CD4-positive, alpha-beta T cell treated with Interleukin-10 for 1 hour (primary cell): ENCODE measurements at places on chromosomes 12 and 14.
A peak's percentile ranks its signal among the peaks of the same experiment; 100 is the strongest.

DNA sequence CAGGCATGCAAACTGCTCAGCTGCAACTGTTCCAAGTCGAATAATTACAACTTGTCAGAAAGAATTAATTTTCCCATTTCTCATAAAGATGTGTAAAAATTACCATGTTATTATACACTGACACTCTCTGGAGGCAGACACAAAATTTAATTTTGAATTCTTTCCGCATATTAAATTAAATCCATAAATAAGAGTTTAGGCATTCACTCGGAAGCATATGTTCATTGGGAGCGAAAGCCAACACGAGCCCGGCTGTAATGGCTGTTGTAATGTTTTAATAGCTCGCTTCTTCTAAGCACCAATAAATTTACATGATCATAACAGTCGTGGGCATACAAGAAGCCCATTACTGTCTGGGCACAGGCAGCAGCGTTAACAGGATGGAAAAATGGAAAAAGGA lies 189.6 kb upstream of the SOX5 start:
- DNase-seq, result no peak

- no peak for DNase-seq
These were observed 138.5 kb downstream of the KICS2 start for GRCh38 chr12:64083285-64084210.

DNA sequence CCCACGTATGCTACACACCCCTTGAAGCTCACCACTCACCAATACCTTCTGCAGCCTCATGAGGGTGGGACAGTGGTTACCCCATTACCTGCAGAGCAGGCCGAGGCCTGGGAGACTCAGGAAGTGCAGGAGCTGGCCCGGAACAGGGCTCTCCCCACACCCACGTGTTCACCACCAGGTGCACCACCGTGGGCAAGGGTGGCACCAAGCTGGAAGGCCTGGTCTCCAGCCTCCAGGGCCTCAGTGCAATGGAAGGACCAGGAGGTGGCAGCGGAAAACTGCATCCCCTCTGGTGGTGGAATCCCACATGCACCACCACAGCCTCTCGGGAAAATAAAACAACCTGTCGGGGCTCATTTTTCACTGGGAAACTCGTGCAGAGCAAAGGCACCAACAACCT lies 36.4 kb downstream of the ITPK1 start:
- DNase-seq, result no peak

- no peak for DNase-seq
These were observed 126.3 kb downstream of the ATXN7L3B start for GRCh38 chr12:74663958-74664357.

DNA sequence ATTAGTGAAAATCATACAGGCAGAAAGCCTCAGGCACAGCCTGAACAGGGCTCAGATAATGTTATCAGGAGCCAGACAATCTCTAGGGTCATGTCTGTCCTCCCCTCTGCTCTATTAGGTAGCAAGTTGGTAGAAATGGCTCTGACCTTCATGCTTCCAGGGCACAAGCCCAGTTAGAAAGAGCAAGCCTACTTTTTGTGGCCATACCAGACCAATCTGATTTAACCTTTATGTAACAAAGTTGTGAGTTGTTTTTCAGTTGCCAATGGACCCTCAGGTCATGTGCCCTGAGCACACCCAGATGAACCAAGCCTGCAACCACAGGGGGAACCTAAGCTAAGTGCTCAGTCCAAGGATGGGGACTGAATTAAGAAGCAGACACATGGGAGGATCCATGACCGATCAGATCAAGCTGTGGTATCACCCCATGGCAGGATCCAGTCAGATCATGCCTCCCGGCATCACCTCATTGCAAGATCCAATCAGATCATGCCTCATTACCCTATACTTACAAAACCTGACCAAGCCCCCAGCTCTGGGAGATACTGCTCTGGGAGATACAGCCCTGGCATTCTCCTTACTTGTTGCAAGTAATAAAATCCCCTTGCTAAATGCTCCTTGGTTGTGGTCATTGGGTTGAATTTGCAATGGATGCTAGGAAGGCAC lies 18.8 kb upstream of the HIGD1C start:
- no peak for DNase-seq

DNA sequence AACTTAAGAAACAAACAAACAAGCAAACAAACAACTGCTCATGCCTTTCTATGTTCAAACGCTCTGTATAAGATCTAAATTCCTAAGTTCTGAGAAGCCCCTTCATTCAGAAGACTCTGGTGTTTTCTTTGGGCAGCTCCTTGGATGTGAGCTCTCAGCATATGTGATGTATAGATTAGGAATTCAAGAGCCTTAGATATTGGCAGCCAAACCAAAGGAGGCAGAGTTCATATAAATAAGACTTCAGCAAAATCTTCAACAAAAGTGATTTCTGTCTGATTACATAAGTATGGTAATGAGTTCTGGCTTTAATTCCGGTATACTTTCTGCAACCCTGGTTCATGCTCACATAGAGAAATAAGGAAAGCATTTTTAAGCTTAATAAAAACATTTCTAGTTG lies 145.6 kb downstream of the DYRK2 start:
- no peak for DNase-seq

DNA sequence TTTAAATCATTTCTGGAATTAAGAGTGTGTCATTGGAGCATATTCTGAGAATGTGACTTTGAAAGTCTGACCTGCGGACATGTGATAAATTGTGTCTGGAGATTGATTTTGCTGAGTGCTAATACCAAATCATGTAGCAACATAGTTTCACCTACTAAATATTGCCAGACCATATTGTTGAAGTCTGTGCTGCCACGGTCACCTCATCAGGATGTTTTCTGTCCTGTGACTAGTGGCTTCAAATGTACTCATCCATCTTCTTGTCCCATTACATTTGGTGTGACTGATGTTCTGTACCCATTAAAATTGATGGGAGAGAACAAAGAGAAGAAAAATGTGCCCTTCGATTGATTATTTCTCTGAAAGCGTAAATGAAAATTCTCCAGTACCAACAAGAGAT lies 265.3 kb downstream of the PDZRN4 start:
- no peak for DNase-seq

DNA sequence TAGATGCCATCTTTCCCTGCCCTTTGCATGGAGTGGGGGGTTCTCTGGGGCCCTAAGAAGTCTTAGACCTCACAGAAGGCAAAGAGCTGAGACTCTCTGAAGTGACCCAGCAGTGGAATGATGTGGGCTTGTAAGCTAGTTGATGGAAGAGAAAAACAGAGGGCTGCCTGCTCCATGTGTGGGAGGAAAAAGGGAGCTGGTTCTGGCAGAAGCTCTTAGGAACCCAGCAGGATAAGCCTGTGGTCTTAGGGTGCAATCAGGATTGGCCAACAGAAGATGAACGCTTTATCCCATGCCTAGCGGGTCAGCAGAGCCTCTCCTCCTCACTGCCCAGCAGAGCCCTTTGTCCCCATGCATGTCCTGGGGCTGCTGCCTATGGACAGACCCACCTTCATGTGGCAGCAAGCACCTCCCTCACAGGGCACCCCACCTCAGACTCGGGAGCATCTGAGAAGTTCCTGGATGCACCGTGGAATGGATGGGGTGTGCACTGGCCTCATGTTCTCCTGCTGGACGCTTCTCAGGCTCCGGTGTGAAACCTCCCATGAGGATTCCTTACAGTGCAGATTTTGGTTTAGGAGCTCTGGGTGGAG lies 152.7 kb downstream of the ADGRD1 start:
- no peak for DNase-seq

DNA sequence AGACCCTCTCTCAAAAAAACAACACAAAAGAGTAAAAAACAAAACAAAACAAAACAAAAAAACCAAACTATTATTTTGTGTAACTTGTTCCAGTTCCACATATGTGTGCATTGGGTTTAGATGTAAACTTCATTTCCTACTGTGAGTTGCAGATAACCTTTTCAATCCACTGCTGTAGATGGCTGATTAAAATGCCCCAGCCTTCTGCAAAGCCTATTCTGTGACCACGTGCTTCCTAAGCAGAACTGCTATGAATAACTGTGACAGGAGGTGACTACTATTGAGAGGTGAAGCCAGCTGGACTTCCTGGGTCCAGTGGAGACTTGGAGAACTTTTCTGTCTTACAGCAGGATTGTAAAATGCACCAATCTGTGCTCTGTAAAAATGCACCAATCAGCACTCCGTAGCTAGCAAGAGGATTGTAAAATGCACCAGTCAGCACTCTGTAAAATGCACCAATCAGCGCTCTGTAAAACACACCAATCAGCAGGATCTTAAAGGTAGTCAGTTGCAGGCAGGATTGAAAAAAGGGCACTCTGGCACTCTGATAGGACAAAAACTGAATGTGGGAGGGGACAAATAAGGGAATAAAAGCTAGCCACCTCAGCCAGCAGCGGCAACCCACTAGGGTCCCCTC lies 10.3 kb upstream of the ELK3 start:
- no peak for DNase-seq

- no peak for DNase-seq
These were observed 92.0 kb downstream of the IRF2BPL start for GRCh38 chr14:76936483-76936882.

- DNase-seq, result no peak
These were observed 25.7 kb downstream of the PYM1 start for GRCh38 chr12:55901881-55902490.

- DNase-seq, result no peak
These were observed 13.3 kb downstream of the YBX3 start for GRCh38 chr12:10709808-10710207.

GRCh38 chr12:2876431-2877046 lies 435 bp downstream of the FOXM1 start:
- peak; percentile 7 for DNase-seq

DNA sequence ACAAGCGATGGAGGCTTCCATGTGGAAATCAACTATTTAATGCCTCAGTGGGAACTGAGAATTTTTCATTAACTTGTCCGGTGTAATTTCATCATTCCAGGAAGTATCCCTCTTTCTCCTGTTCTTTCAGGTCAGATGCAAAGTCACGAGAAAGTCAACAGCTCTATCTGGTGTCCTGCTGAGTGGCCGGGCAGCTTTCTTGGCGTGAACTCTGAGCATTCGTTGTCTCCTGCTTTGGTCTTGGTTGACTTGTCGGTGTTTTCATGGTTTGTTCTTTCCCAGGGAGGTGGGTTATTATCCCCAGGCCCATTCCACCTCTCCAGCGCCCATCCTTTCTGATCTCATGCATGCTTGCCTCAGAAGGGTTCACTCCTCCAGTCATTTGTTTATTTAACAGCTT lies 149.1 kb downstream of the GLT1D1 start:
- DNase-seq, result no peak

GRCh38 chr12:3206536-3207072 lies 129.4 kb downstream of the TSPAN9 start:
- no peak for DNase-seq

GRCh38 chr12:107167756-107168155 lies 74.4 kb upstream of the CRY1 start:
- no peak for DNase-seq

DNA sequence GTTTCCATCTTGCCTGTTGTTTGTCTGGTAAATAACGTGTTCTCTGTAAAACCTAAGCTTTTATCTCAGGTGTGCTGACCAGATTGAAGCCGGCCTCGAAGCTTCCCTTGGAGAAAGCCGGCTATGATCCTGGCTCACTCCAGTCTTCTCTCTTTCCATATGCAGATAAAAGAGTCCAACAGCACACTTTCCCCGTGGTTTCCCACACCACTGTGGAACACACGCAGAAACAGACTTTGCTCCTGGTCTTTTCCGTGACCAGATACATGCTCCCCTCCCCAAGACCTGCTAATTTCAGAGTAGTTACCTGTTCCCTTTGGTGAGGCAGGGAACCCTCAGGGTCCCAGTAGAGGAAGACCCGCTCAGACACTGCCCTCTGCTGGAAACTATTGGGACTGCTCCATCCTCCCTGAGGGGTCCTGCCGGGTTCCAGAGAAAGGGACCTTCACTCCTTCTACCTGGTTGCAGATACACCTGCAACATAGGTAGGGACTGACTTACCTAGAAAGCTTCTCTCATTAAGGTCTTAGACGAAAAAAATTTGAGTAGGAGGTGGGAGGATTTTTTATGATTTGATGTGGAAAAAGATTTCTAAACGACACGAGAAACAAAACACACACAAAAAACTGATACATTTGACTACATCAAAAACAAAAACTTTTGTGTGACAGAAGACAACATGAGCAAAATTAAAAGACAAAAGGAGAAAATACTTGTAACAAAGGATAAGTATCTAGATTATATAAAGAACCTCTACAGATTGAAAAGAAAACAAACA lies 415.4 kb upstream of the CCDC196 start:
- peak; percentile 75 for DNase-seq

- DNase-seq, result no peak
These were observed 841 bp downstream of the GLI1 start for GRCh38 chr12:57460468-57460784.

- DNase-seq, result no peak
These were observed 31.5 kb downstream of the CFL2 start for GRCh38 chr14:34682787-34683321.

- DNase-seq, result no peak
These were observed 101.6 kb upstream of the KRAS start for GRCh38 chr12:25352083-25352918.

DNA sequence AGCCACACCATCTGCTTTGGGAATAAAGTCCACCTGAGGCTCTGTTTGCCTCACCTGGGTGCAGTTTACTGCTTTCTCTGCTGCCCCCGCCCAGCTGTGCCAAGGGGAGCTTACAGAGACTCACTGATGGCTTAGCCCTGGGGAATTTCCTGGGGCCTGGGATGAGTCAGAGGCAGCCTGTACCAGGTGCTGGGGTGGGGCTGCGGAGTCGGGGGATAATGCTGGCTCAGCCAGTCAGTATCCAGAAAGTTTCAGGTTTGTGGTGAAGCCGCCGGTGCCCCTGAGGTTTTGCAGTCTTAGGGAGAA lies 22.3 kb downstream of the PLEKHG3 start:
- peak; percentile 53 for DNase-seq

DNA sequence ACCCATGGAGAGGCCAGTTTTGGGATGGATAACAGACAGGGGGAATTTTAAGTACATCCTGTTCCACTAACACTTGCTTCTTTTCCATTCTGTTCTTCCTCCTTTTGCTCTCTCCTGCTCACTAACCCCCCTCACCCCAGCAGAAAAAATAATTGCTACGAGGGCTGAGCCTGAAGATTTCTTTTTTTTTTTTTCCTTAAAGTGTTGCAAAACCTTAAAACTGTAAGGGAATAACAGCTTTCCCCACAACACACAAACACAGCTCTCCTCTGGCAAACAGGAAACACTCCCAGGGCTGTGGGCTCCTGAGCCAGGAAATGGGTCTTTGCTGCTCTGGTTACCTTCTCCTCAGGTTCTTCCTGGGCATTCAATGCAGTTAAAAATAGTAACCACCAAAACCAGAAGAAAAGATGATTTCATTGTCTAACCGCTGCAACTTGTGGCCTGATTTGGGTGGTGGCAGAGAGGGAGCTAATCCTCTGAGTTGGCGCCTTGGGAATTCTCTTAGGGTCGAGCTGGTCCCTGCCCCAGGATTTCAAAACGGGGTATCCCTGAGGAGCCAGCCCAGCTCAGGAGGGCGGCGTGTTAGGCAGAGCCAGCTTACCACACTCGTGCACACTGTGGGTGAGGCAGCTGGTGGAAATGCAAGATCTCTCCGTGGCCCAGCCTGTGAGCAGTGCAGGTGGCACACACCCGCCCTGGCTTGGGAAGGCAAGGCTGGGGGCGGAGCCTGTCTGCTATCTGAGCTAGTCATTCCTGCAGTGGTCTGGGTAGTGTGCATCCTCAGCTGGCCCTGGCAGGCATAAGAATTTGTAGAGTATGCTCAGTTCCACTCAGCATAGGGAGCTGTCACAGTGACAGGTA lies 17.1 kb upstream of the EMP1 start:
- peak; percentile 40 for DNase-seq

GRCh38 chr12:110930348-110931314 lies 10.3 kb upstream of the MYL2 start:
- DNase-seq, result no peak
